ENCODE measurements at places on chromosomes 7 and 10.
A peak's percentile ranks its signal among the peaks of the same experiment; 100 is the strongest.

- peak; percentile 16 for DNase-seq
These were observed 14.7 kb upstream of the NXPH1 start for GRCh38 chr7:8418629-8419245.

DNA sequence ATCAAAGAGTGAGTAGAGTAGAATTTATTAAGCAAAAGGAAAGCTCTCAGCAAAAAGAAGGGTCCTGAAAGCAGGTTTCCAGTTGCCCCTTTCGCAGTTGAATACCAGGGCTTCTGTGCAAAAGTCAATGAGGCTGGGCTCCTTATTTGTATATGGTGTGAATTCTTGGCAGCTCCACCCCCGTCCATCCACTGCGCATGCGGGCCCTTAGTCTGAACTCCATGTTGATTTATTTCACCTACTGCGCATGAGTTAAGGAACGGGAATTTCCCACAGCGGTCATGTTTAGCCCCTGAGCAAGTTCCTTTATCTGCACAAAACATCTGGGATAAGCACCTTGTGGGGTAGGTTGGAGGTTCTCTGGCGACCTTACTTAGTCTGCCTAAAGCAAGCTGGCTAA is 325.6 kb downstream of the ZWINT start:
- no peak for DNase-seq

DNA sequence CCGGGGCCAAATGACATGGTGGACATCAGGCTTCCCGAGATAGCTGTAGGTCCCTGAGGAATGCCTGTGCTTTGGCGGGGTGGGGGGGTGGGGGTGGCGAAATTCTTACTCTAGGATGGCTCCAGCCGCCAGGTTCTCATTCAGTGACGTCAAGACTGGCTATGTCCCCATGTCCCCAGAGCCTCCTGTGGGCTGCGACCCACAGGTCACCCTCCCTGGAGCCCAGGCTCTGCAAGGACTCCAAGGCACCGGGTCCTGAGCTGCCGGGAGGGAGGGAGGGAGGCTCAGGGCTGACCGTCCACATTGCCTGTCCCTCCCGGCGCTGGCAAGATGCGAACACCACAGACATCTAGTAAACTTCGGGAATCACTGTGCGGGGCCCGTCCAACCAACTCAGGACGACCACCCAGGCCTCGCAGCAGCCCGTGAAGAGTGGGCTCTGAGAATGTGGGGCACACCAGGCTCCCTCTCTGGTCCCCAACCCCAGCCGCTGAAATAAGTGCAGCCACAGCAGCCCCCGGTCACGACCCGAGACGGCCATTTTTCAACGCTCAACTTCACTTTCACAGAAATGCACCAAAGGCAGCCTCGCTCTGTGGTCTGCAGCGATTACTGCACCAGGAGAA is 12.6 kb downstream of the GPR146 start:
- no peak for DNase-seq

GRCh38 chr7:140192620-140193019 is 15.8 kb upstream of the KDM7A start:
- no peak for DNase-seq

GRCh38 chr10:128400564-128400963 is 274.3 kb upstream of the MKI67 start:
- DNase-seq = no peak

Measured in GM04504 (cell line).